IPS DF 6.9 (cell line): ENCODE measurements at places on chromosomes 2 and 18.

DNA sequence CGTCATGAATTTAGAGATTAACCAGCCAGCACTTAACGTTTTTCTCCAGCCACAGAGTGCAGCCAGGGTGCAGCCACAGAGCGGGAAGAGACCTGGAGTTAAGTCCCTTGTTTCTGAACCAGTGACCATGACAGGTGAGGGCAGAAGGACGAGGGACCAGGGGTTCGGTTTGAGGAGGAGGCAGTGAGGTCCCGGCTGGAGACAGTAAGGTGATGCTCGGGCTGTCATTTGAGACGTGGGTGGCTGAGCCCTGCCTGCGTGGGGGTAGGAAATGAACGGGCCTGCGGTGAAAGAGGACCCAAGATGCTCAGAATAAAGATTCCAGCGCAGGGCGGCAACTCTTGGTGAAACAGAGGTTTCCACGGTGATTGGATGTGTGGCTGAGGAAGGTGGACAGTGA, 205.9 kb downstream of the SNTG2 start:
- DNase-seq = no peak

GRCh38 chr2:19686439-19686838, 215.3 kb downstream of the TTC32 start:
- no peak for DNase-seq

- no peak for DNase-seq
Measured at GRCh38 chr2:239644011-239644410, 243.2 kb upstream of the HDAC4 start.

DNA sequence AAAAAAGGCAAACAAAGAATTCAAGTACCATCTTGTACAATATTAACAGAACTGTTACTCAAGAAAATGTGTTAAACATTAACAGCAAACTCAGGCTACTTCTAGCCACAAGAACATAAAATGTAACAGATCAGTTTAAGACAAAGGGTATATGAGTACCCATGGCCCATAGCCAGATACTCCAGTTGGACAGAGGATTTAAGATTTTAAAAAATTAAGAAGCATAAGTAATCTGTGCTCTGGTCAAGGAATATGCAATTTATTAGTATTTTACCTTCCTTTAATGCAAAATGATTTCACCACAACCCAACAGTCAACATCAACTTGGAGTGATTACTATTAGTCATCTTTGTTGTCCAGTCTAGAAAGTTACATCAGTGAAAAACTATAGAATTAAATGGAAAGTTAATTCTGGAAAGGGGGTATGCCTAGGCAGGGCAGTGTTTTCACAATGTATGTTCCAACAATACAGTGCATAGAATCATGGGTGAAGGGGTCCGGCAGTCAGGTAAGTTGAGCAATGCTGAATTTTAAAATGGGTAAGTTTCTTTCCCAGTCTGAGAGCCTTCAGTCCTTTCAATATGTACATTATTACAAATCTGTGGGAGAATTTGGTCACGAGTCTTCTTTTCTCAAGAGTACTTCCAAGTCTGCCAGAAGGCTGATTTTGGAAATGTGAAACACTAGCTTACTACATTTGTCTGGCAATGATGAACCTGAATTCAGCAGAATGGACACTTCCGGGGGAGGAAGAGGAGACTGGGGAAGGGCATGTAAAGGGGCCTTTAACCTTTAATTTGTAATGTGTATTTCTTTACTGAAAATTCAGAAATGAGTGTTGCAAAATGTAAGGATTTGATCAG, 34.5 kb downstream of the SFT2D3 start:
- no peak for DNase-seq

GRCh38 chr2:234840336-234840735, 111.5 kb upstream of the SH3BP4 start:
- DNase-seq = peak; percentile 22

- no peak for DNase-seq
Measured at GRCh38 chr2:238418196-238418998, 8.3 kb upstream of the ASB1 start.

- no peak for DNase-seq
Measured at GRCh38 chr2:44246436-44246835, 28.8 kb upstream of the SLC3A1 start.

- no peak for DNase-seq
Measured at GRCh38 chr2:69018678-69019095, 5.7 kb downstream of the ANTXR1 start.

GRCh38 chr2:237759176-237759575, 39.4 kb upstream of the RBM44 start:
- DNase-seq = no peak
